ENCODE measurements at places on chromosomes 5 and 9.

GRCh38 chr5:59798862-59799667, 94.5 kb downstream of the PDE4D start:
- DNase-seq = no peak

GRCh38 chr5:170348137-170348633, 41.0 kb downstream of the KCNMB1 start:
- no peak for DNase-seq

DNA sequence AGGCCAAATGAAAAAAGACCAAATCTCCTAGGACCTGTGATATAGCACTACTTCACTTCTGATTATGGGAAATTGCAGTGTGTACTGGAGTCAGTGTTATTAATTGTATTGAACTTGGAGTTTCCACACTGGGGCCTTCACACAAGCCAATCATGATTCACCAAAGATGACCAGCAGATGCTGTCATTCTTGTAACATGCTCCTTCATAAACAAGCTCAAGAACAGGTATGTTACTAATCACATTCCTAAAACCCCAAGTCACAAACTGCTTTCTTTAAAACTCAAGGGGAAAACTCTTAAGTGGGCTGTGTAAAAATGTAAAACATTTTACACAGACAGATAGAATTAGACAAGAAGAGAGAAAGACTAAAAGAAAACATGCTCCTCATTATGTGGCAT, 5.6 kb downstream of the KLHL3 start:
- DNase-seq = no peak

GRCh38 chr5:126461838-126462237, 38.6 kb downstream of the GRAMD2B start:
- DNase-seq = no peak

Data from activated CD8-positive, alpha-beta memory T cell treated with anti-CD3 and anti-CD28 coated beads for 1 hour (primary cell).